ENCODE measurements at places on chromosomes 5 and 9.

DNA sequence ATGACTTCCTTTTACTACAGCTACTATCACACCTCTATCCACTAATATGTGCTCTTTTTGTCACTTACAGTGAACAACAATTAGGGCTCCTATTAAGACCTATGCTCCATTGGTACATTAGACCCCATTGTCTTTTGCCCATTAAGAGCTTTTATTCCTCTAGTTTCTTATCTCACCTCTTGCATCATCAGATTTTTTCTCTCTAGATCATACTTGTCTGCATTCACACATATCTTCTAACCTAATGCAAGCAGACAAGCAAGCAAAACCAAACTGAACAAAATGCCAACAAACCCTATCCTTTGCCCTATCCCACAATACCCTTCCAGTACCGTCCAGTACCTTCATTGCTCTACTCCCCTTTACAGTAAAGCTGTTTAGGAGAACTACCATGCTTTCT is 10.1 kb upstream of the RBM27 start:
- no peak for DNase-seq

DNA sequence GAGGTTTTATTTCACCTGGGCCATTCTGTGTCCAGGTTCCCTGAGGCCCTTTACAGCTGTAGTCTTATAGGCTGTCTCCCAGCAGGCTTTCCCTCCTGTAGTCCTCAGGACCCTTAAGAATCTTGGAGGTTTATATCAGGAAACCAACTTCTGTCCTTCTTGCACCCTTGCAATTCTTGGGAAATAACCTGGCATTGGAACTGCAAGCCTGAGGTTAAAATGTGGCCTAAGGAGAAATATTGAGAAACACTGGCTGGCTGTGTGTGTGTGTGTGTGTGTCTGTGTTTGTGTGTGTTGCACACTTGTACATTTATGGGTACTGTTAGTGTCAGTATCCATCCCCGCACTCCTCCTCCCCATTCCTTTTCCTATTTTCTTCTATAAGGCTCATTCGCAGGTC is 168.9 kb downstream of the PAPPA start:
- no peak for DNase-seq

DNA sequence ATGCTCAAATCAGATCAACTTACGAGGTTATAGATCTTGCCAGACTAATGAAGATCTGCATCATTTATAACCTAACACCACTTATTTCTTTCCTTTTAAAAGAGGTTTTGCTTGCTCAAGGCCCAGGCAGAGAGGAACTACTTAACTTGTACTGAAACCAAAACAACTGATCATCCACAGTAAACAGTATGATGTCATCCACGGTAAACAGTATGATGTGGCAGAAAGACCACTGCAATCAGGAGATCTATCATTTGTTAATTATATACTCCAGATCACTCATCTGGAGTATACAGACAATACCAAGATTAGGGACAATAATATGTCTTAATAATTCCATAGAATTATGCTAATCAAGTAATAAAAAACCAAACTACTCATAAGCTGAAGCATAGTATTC is 116.8 kb downstream of the ADAMTS6 start:
- no peak for DNase-seq

GRCh38 chr5:120124961-120125360 is 339.1 kb upstream of the PRR16 start:
- DNase-seq, result no peak

DNA sequence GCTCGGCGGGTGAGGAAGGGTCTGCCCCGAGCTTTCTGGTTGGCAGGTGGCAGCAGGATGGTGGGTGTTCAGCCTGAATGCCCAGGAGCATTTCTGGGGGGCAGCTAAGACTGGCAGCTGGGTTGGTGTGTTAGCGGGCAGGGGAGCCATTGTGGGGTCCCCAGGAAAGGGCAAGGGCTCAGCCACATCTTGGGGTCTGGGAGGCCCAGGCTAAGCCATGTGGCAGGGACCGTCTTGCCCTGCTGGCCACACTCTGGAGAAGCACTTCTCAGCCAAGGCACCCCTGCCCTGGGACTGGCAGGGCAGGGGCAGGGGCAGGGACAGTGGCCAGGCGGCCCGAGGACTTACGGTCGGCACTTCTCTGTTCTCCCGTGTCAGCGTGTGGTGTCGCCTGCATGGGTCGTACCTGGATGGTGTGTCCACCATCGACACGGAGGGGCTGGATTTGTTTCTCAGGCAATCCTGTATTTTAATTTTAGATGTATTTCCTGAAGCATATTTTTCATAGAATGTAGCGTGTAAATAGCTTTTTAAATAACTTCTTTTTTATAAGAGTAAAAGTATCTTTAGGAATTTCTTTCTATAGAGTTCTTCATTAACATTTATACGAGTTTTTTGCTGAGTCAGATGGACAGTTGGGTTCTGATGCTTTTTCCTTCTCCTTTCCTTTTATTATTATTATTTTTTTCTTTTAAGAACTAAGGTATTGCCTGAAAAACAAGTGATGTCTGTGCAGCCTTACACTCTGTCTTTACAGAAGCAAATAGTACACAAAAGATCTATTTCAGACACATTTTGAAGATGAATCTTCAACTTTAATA is 102.0 kb downstream of the PHF2 start:
- DNase-seq, result no peak

- peak; percentile 59 for DNase-seq
Measured at GRCh38 chr5:143002459-143003327, 232.5 kb downstream of the ARHGAP26 start.

- no peak for DNase-seq
Measured at GRCh38 chr5:108911055-108911454, 163.4 kb downstream of the FER start.

GRCh38 chr9:134178394-134178767 is 14.0 kb upstream of the RNU6ATAC start:
- no peak for DNase-seq

GRCh38 chr5:15719784-15720183 is 219.8 kb downstream of the FBXL7 start:
- no peak for DNase-seq

- DNase-seq, result no peak
Measured at GRCh38 chr9:79858508-79858907, 286.7 kb downstream of the TLE4 start.

- no peak for DNase-seq
Measured at GRCh38 chr5:126975796-126976195, 54.6 kb downstream of the MARCHF3 start.

DNA sequence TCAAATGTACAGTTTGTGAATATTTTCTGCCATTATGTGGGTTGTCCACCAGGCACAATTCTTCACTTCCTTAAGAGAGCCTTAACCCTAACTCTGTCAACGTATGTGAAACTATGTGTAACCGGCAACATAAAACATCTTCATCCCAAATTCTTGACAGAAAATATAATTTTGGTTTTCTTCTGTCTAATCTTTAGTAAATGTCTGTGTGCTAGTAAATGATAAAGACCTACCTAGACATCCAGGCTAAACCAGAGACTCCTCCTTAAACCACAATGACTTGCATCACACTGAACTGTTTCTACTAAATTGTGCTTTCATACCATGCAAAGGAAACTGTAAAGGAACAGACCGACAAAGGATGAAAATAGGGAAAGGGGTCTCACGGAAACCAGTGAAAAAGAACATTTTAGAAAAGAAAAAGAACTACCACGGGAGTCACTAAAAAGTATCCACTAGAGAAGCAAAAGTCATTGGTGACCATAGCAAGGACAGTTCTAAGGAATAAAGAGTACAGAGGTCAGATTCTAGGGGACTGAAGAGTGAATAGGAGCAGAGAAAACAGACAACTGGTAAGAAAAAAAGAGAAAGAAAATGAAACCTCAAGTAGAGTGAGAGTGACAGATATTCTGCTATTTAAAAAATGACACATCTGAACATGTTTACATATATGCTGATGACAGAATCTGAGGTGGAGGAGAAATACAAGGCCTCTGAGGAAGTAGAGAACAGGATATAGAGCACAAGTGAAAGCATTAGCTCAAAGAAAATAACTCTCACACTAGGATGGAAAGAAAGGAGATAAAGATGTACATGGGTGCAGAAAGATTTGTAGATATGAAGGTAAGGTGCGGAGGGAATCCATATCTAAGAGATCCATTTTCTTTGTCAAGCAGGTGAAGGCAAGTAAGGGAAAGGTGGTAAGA is 49.4 kb downstream of the FNIP1 start:
- DNase-seq, result no peak

Data from stimulated activated naive CD4-positive, alpha-beta T cell treated with Interleukin-2 at 50 U/mL for 16 hours (primary cell).